Esophagus squamous epithelium (tissue), 5 donors: ENCODE measurements at places on chromosomes 6 and 20.

DNA sequence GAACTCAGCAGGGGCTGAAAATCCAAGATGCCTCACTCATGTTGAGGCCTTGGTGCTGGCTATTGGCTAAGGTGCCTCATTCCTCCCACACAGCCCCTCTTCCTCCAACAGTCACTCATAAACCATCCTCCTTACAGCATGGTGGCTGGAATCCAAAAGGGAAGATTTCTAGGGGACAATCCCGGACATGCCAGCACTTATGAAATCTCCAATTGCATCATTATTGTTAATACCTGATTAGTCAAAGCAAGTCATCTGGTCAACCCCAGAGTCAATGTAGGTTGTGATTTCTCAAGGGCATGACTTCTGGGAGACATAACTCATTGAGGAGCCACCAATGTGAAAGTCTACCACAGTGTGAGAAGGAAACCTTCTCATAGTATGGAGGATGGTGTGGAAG lies 506.6 kb upstream of the NOX3 start:
- no peak overlapping the region for H3K27ac ChIP-seq
- H3K4me1 ChIP-seq, result no peaks in the 10 kb centered on the region
- no peak overlapping the region for H3K4me3 ChIP-seq
- no peaks in the 10 kb centered on the region for H3K27me3 ChIP-seq

GRCh38 chr20:26208296-26209091 lies 511.8 kb upstream of the ZNF337 start:
- H3K36me3 ChIP-seq, result no peaks in the 10 kb centered on the region
- no peak for DNase-seq
- peaks cover 8% of the 10 kb centered on the region for H3K4me1 ChIP-seq
- H3K27me3 ChIP-seq, result peaks cover 7% of the 10 kb centered on the region

GRCh38 chr6:33696548-33697518 lies 14.7 kb downstream of the UQCC2 start:
- H3K27me3 ChIP-seq, result no peaks in the 10 kb centered on the region
- H3K36me3 ChIP-seq, result peaks cover 3% of the 10 kb centered on the region
- H3K4me1 ChIP-seq, result peaks cover 39% of the 10 kb centered on the region
- no peak overlapping the region for H3K4me3 ChIP-seq
- no peak for DNase-seq

DNA sequence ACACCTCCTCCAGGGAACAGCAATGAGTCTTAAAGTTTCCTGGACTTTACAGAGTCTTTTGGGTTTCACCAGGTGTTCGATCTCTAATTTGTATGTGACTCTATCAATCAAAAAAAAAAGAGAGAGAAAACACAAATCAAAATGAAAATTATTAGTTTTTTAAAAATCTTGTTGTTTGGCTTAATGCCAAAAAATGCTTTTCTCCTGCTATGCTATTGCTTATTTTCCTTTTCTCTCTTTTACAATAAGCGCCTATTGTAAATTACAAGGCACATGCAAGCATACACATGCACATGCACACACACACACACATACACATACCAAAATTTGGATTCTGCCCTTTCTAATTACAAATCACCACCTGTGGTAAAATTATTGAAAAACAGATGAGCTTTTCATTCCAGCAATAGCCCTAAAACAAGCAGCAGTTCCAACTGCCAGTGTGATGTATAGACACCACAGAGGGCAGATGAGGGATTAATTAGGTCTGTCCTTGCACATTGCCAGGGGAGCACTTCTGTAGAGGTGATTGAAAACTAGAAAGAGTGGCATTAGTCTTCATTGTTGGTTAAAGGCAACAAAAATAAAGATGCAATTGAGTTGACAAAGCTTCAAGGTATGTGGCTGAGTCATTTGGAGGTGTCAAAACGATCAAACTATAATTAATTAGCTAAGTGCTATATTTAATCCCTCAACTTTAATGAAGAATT lies 631.7 kb downstream of the TFAP2B start:
- no peaks in the 10 kb centered on the region for H3K27me3 ChIP-seq
- H3K4me1 ChIP-seq, result no peaks in the 10 kb centered on the region
- DNase-seq, result no peak
- no peaks in the 10 kb centered on the region for H3K36me3 ChIP-seq
- no peak overlapping the region for H3K4me3 ChIP-seq
- no peak overlapping the region for H3K27ac ChIP-seq

DNA sequence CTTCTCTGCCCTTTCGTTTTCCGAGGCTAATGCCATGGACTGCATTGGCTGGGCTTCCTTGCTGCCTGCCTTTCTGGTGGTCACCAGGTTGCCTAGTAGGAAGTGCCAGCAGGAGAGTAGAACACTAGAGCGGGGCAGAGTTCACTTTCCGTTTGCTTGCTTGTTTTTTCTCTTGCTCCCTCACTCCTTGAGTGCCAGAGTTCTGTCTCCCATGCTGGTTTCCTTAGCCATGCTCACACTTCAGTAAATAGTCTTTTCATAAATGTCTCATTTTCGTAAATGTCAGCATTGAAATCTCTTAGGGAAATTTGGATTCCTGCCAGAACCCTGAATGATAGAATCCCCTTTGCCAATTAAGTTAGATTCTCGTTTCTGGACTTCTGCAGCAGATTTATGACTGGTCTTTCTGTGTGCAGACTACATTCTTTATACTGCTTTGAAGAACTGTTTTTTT lies 63.9 kb downstream of the FAM83B start:
- no peak overlapping the region for H3K4me3 ChIP-seq
- H3K27ac ChIP-seq, result no peak overlapping the region
- no peak for DNase-seq
- H3K4me1 ChIP-seq, result no peaks in the 10 kb centered on the region
- H3K27me3 ChIP-seq, result no peaks in the 10 kb centered on the region

DNA sequence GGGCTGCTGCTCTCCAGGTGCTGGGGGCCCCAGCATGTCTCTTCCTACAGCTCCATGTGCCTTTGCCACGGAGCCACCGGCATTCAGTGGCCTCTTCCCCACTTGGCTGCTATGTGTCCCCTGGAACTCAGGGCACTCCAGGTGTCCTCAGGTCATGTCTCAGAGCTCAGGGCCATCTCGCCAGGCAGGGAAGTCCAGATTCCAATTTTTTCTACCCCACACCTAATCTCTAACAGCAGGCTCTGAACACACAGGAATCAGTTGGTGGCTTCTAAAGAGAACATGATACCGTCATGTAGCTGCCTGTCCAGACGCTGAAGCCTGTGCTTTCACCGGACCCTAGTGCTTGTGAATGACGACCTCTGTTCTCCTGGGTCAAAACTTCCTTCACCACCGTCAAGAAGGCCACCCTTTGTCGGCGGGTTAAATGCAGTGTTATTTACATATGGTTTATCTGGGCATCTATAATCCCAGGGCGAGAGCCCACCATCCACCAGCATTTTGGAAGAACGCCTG lies 4.2 kb upstream of the SLCO4A1 start:
- H3K27me3 ChIP-seq, result peaks cover 98% of the 10 kb centered on the region
- H3K4me1 ChIP-seq, result peaks cover 12% of the 10 kb centered on the region

- H3K36me3 ChIP-seq, result peaks cover 7% of the 10 kb centered on the region
- no peak overlapping the region for H3K27ac ChIP-seq
- no peak for DNase-seq
- H3K4me1 ChIP-seq, result peaks cover 5% of the 10 kb centered on the region
- H3K27me3 ChIP-seq, result no peaks in the 10 kb centered on the region
These were observed 65.4 kb downstream of the MTFR2 start for GRCh38 chr6:136184738-136185137.

- no peaks in the 10 kb centered on the region for H3K27me3 ChIP-seq
- H3K27ac ChIP-seq, result peak overlapping the region; percentile 67
- H3K36me3 ChIP-seq, result no peaks in the 10 kb centered on the region
- no peak for DNase-seq
These were observed 2.0 kb downstream of the NNAT start for GRCh38 chr20:37523012-37523391.

DNA sequence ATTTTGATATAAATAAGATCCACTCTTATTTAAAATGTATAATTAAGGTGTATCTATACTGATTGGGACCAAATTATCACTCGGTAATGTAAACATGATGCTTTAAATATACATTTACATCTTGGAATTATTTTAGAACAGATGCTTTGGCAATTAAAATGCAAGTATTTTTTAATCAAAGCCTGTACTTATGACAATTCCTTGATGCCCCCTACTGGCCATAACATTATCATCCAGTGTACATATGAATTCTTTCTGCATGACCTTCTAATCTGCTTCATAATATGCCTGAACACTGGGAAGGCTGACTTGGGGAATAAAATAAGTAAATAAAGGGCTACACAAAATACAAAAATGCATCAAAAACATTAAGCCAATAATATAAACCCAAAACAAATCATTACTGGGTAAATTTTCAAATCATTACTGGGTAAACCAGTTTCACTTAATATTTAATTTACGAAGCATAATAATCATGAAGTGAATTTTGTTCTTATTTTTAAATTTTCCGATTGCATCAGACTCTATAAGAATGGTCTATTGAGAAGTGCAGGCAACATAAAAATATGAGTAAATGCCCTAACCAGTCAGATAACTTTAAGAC lies 65.1 kb downstream of the CGA start:
- H3K27me3 ChIP-seq, result no peaks in the 10 kb centered on the region
- H3K4me3 ChIP-seq, result no peak overlapping the region
- DNase-seq, result no peak
- H3K27ac ChIP-seq, result no peak overlapping the region
- H3K36me3 ChIP-seq, result no peaks in the 10 kb centered on the region
- no peaks in the 10 kb centered on the region for H3K4me1 ChIP-seq

GRCh38 chr6:16313732-16314131 lies 75.3 kb downstream of the GMPR start:
- H3K4me1 ChIP-seq, result peaks cover 9% of the 10 kb centered on the region
- H3K4me3 ChIP-seq, result no peak overlapping the region
- peaks cover 14% of the 10 kb centered on the region for H3K36me3 ChIP-seq
- no peak for DNase-seq
- no peak overlapping the region for H3K27ac ChIP-seq

- H3K27me3 ChIP-seq, result peaks cover 30% of the 10 kb centered on the region
- no peak for DNase-seq
- H3K4me1 ChIP-seq, result no peaks in the 10 kb centered on the region
These were observed 73.5 kb downstream of the BFSP1 start for GRCh38 chr20:17457588-17458190.
